ENCODE measurements at places on chromosomes 3 and 15.

- no peak overlapping the region for H3K27ac ChIP-seq
- no peaks in the 10 kb centered on the region for H3K27me3 ChIP-seq
- H3K4me1 ChIP-seq, result no peaks in the 10 kb centered on the region
- no peak for DNase-seq
These were observed 127.8 kb downstream of the ABI3BP start for GRCh38 chr3:100865442-100865841.

DNA sequence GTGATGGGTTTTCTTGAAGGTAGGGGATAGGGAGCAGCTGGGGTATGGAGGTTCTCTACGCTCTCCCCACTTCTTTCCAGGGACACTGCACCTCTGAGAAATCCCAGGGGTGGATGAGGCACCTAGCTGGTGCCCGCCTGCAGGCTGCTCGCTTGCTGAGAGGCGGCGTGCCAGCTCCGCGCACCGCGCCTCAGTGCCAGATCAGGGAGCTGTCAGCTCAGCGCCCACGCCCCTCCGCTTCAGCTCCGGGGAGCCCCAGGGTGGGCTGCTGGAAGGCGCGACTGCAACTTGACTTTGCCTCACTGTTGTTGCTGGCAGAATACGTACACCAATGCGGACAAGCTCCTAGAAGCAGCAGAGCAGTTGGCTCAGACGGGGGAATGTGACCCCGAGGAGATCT lies 345.7 kb upstream of the UMPS start:
- H3K4me3 ChIP-seq, result no peak overlapping the region
- no peak overlapping the region for H3K27ac ChIP-seq
- H3K27me3 ChIP-seq, result no peaks in the 10 kb centered on the region
- H3K36me3 ChIP-seq, result no peaks in the 10 kb centered on the region

- H3K36me3 ChIP-seq, result no peaks in the 10 kb centered on the region
- peaks cover 29% of the 10 kb centered on the region for H3K4me1 ChIP-seq
- peak overlapping the region; percentile 91 for H3K27ac ChIP-seq
- DNase-seq, result no peak
These were observed 29.5 kb downstream of the SIAH2 start for GRCh38 chr3:150733373-150733935.

DNA sequence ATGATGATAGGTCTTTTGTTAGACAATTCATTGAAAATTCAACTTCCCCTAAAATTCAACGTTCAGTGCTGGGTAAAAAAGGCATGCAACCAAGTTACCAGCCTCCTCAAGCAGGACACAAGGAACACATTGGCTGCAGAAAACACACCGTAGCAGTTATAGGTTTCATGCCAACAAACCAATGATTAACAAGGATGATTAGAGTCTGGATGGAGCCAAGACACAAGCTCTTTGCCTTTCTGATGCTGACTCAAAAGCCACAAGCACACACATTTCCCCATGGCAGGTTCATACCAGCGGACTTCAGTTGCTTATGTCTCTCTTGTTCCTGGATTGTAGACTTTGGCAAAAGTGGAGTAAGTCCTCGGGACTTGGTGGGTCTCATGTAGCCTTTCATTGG lies 105.8 kb downstream of the DHX30 start:
- H3K36me3 ChIP-seq, result no peaks in the 10 kb centered on the region
- no peak overlapping the region for H3K27ac ChIP-seq
- no peak overlapping the region for H3K4me3 ChIP-seq
- no peak for DNase-seq
- no peaks in the 10 kb centered on the region for H3K4me1 ChIP-seq
- H3K27me3 ChIP-seq, result no peaks in the 10 kb centered on the region

DNA sequence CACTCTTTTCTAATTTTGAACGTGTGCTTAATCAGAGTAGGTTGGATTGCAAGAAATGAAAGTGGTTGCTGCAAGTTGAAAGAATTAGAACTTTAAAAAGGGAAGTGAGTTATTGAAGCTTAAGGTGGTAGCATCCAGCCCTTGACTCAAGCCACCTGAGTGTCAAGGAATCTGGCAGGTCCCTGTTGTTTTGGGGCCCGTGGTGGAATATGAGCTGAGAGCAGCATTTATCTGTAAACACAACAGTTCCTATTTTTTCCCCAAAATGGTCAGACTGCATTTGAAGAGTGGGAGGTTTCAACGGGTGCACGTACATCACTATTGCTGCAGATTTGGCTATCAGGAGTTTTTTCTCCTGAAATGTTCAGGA lies 1.7 kb downstream of the ITPR1 start:
- H3K27me3 ChIP-seq, result no peaks in the 10 kb centered on the region
- no peak overlapping the region for H3K4me3 ChIP-seq
- no peak for DNase-seq
- H3K4me1 ChIP-seq, result peaks cover 8% of the 10 kb centered on the region
- H3K36me3 ChIP-seq, result no peaks in the 10 kb centered on the region

DNA sequence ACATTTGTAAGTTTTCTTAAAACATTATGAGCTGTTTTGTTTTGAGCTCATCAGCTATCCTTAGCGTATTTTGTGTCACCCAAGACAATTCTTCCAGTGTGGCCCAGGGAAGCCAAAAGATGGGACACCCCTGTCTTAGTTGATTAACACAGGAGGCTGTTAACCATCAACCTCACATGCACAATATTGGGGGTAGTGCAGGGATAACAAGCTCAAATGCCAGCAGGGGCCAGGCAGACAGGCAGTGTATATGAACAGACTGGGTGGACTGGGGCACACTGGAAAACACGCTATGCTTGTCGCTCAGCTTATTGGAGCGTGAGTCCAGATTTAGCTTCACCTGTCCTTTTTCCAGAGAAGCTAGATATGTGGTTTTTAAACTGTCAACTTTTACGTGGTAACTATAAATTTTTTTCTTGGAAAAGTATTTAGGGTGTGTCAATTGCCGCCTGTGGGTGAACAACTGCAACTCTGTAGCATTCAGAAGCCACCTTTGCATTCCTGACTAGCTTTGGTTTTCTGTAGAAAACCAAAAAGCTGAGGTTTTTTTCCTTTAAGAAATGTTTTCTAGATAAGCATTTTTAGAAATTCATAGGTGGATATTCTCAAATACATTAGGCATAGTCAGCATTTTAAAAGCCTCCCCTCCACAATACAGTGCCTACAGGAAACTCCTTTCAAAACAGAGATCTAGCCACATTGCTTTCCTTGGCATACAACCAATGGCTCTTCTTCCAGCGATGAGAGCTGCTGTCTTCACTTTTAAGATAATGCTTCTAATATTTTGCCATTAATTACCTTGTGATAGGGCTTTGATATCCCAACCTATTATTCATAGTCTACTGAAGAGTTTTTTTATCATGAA lies 14.6 kb downstream of the PSMD6 start:
- no peak overlapping the region for H3K4me3 ChIP-seq
- DNase-seq, result no peak
- peaks cover 11% of the 10 kb centered on the region for H3K4me1 ChIP-seq
- H3K36me3 ChIP-seq, result no peaks in the 10 kb centered on the region

GRCh38 chr3:12818773-12819172 lies 22.3 kb downstream of the CAND2 start:
- DNase-seq, result no peak
- no peak overlapping the region for H3K27ac ChIP-seq
- no peak overlapping the region for H3K4me3 ChIP-seq
- H3K36me3 ChIP-seq, result peaks cover 22% of the 10 kb centered on the region

DNA sequence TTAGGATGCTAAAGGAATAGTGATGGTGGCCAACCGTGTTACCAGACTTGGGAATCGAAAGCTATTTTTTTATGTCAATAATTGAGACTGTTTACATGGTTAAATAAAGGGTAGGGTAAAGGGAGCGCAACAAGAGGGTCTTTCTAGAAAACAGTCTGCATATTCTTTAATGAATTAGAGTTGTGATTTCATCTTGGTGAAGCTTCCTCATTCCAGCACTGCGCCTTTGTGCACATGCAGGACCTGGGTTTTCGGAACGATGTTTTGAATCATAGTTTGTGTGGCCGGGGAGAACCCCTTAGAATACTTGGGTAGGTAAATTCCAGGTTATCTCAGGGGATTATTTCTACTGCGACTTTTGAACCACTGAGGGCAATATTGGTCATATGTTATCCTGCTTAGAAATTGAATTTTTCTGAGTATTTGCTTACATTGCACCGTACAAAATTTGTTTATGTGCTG lies 1.3 kb downstream of the PIK3CA start:
- peak overlapping the region; percentile 98 for H3K4me3 ChIP-seq
- H3K4me1 ChIP-seq, result no peaks in the 10 kb centered on the region
- H3K36me3 ChIP-seq, result no peaks in the 10 kb centered on the region
- H3K27ac ChIP-seq, result peak overlapping the region; percentile 99
- peak; percentile 16 for DNase-seq
- no peaks in the 10 kb centered on the region for H3K27me3 ChIP-seq

DNA sequence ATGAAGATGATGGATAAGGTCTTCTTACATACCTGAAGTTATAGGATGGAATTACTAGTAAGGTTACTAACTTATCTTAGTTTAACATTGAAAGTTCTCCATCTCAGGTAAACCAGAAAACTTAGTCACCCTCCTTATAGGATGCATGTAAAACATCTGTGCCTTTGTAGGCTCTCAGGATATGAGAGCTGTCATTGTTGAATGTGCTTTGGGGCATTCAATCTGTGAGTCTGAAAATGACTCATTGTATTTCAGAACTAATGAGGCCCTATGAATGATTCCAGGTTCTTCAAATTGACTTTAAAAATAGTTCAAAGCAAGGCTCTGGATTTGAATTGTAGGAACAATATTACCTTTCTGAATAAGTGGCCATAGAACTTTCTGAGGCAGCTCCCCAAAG lies 237.7 kb upstream of the AZI2 start:
- H3K27ac ChIP-seq, result no peak overlapping the region
- H3K27me3 ChIP-seq, result no peaks in the 10 kb centered on the region
- H3K36me3 ChIP-seq, result no peaks in the 10 kb centered on the region

DNA sequence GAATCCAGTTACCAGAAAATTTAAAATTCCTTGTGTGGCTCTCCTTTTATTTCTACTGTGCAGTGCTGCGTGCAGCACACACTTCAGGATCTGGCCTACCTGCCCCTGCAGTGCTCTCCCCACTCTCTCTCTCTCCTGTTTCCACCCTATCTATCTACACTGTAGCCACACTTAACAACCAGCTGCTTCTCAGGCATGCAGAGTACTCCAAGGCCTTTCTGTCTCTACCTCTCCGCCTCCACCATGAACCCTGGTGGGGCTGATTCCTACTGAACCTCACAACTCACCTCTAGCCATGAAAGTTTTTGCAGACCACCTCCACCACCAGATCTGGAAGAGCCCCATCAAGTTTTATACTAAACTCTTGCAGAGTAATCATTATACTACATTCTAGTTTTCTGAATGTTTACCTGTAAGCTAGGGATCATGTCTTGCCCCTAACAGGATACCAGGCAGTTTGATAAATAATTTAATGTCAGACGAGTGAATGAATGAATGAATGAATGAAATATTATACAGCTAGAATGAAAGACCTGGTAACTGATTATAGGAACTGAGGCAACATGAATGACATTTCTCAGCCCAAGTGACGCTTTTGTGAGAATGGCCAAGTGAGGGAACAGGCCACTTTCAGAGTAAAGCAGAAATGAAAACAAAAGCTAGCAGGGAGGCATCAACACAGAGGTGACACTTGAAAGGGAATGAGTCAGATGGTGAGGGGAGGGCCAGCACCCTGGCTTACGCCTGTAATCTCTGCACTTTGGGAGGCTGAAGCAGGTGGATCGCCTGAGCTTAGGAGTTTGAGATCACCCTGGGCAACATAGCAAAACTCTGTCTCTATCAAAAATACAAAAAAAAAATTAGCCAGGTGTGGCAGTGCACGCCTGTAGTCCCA lies 363.5 kb downstream of the FOXP1 start:
- DNase-seq, result no peak
- no peaks in the 10 kb centered on the region for H3K27me3 ChIP-seq
- H3K4me3 ChIP-seq, result no peak overlapping the region

DNA sequence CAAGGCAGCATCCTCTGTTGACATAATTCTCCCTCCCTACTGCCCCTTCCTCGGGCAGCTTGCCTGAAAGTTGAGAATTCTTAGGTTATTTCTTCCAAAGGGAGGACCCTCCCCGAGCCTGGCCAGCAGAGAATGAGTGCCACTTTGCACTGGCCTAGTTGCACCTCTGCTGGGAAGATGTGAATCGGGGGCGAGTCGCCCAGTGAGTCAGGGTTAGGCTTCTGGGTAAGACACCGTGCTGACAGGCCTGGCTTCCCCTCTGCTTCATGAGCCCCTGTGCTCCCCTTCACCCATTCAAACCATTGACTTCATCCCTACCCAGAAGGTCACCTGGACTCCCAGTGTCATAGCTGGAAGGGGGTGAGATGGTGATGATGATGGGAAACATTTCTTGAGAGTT lies 82.3 kb downstream of the AAGAB start:
- no peak for DNase-seq
- no peaks in the 10 kb centered on the region for H3K36me3 ChIP-seq
- no peaks in the 10 kb centered on the region for H3K27me3 ChIP-seq
- H3K27ac ChIP-seq, result no peak overlapping the region

- no peak overlapping the region for H3K4me3 ChIP-seq
- DNase-seq, result no peak
- no peaks in the 10 kb centered on the region for H3K27me3 ChIP-seq
- H3K4me1 ChIP-seq, result peaks cover 41% of the 10 kb centered on the region
- H3K36me3 ChIP-seq, result no peaks in the 10 kb centered on the region
These were observed 6.4 kb downstream of the KPNA1 start for GRCh38 chr3:122508135-122508914.

DNA sequence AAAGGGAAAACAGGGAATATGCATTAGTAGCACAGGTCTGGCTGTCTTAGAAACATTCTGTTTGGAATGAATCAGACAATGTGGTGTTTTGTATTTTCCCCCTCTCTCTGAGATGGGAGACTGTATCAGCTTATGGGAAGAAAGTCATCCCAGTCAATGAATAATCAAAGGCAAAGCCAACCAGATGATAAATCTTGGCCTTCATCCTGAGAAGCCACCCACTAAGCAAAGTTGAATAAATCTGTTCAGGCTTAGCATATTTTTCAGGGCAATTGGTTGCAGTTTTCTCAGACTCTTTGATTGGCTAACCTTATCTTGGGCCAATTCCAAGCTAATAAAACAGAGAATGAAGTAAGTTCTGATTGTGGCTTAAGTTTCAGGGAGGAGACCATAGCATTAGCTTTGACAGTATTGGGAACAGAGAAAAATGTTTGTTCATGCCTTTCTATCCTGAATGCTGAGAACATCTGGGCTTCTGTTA lies 63.6 kb upstream of the ARL8B start:
- H3K4me3 ChIP-seq, result no peak overlapping the region
- H3K27me3 ChIP-seq, result no peaks in the 10 kb centered on the region
- H3K4me1 ChIP-seq, result peaks cover 21% of the 10 kb centered on the region
- DNase-seq, result no peak
- no peaks in the 10 kb centered on the region for H3K36me3 ChIP-seq
- H3K27ac ChIP-seq, result no peak overlapping the region

Data from adrenal gland (tissue), 19 donors.